ENCODE measurements at places on chromosomes 11 and 22.

DNA sequence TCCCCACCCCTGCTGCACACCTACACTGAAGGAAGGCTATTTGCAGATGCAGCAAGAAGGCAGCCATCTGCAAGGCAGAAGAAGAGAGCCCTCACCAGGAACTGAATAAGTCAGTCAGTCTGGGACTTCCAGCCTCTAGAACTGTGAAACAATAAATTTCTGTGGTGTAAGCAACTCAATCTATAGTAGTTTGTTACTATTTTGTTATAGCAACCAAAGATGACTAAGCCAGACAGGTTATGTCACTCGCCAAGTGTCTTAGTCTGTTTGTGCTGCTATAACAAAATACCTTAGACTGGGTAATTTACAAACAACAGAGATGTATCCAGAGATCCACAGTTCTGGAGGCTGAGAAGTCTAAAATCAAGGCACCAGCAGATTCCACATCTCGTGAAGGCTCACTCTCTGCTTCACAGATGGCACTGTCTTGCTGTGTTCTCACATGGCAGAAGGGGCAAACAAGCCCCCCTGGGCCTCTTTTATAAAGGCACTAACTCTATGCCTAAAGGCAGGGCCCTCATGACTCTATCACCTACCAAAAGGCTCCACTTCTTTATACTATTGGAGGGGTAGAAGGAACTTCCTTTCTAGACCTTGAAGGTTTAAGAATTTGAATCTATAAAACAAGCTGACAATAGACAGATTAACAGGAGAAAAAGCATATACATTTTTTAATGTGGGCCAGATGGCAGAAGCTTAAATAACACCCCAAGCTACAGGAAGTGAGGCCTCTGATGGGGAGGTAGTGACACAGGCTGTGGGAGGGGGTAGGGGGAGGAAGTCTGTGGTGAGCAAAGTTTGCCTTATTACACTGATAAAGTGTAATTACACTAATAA lies 12.3 kb downstream of the APOL6 start:
- no peak for DNase-seq

DNA sequence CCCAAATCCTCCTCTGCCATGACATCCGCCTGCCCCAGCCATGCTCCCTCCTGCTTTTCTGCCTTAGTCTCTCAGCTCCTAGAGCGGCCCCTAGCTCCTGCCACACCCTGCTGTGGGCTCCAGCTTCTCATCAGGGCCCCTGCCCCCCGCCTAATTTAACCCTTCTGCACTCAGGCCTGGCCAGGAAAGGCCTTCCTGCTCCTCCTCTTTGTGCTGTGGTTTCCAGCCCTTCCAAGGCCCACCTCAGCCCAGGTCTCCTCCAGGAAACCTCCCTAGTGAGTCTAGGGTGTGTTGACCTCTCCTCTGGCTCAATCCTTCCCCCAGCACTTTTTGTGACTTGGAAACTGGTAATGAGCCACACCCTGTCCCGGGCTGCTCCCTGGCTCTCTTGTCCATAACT lies 11.3 kb downstream of the PTPN5 start:
- DNase-seq: no peak

- peak; percentile 91 for DNase-seq
Measured at GRCh38 chr11:85725510-85726258, 39.7 kb upstream of the CCDC89 start.

GRCh38 chr22:46916886-46917770 lies 154.7 kb downstream of the TBC1D22A start:
- DNase-seq: no peak

- DNase-seq: no peak
Measured at GRCh38 chr11:69437876-69438205, 43.6 kb upstream of the LINC01488 start.

GRCh38 chr11:29135504-29135903 lies 881.3 kb downstream of the KCNA4 start:
- peak; percentile 37 for DNase-seq

- DNase-seq: no peak
Measured at GRCh38 chr11:131624531-131624930, 254.1 kb downstream of the NTM start.

GRCh38 chr11:104104664-104105063 lies 59.3 kb downstream of the PDGFD start:
- DNase-seq: no peak

- no peak for DNase-seq
Measured at GRCh38 chr11:8026982-8027381, 39.8 kb downstream of the EIF3F start.

DNA sequence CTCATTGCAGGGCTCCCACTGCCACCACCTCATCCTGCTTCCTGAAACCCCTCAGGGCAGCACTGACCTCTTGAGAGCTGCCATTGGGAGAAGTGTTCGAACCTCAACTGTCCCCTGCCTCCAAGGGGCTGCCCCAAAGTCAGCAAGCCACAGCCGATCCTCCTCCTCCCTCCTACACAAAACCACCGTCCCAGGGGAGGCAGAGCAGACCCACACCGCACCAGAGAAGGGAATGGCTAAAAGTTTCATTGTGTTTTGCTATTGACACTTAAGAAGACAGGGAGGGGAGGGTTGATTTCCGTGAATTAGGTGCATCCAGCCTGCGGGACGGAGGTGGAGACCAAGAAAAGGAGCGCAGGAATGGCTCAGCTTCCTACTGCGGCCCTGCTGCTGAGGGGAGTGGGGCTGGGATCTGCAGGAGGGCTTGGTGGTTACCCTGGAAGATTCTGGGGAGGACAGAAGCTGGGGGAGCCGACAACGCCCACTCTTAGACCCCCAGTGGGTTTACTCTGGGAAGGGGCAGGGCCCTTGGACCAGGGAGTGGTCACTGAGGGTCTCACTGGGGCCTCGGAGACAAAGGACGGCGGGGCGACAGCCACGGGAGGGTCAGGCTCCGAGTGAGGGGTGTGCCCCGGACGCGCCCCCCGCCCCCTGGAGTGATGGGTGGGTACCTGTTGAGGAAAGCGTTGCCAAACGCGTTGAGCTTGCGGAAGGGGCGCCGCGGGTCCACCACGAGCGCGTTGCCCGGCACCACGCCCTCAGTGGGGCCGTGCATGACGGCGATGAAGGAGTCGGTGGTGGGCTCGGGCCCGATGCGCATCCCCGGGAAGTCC lies 815 bp downstream of the EHD1 start:
- DNase-seq: no peak

DNA sequence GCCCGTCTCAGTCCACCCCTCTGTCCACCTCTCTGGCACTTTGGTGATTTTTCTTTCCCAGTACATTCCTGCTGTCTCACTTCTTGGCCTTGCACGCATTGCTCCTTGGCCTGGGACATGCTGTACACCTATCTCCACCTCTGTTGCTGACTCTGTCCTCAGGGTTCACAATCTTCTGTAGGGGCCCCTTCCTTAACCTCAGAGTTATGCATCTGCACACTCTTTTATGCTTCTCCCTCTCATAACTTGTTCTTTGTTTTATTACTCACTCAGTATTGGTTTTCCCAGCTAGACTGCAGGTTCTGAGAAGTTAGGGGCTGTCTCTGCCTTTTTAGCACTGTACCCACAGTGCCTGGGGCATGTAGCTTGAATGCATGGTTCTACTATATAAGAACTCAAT lies 139.1 kb upstream of the MTMR2 start:
- no peak for DNase-seq

- no peak for DNase-seq
Measured at GRCh38 chr11:11421509-11421908, 68.5 kb upstream of the CSNK2A3 start.

GRCh38 chr11:119315131-119316015 lies 1.6 kb downstream of the MCAM start:
- no peak for DNase-seq

DNA sequence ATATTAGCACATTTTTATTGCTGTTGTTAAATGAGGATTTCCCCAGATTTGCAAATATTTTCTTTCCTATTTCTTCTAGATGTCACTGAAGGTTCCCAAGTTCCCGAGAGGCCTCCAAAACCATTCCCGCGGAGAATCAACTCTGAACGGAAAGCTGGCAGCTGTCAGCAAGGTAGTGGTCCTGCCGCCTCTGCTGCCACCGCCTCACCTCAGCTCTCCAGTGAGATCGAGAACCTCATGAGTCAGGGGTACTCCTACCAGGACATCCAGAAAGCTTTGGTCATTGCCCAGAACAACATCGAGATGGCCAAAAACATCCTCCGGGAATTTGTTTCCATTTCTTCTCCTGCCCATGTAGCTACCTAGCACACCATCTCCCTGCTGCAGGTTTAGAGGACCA lies 17.5 kb downstream of the MCAM start:
- DNase-seq: no peak

Measured in GM04503 (cell line).